ENCODE measurements at places on chromosomes 12 and 14.

GRCh38 chr14:101029668-101030290 lies 126.3 kb upstream of the RTL1 start:
- no peak for DNase-seq

DNA sequence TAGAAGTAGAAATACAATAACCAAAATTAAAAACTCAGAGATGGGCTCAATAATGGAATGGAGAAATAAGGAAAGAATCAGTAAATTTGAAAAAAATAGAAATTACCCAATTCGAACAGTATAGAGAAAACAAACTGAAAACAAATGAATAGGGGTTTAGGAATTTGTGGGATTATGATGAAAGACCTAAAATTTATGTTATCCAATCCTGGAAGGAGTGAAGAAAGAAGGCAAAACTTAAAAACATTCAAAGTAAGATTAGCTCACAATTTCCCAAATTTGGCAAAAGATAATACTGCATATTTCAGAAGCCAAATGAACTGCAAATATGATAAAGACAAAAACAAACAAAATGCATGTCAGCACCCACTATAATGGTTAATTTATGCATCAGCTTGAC lies 177.1 kb downstream of the CCDC91 start:
- DNase-seq = no peak

DNA sequence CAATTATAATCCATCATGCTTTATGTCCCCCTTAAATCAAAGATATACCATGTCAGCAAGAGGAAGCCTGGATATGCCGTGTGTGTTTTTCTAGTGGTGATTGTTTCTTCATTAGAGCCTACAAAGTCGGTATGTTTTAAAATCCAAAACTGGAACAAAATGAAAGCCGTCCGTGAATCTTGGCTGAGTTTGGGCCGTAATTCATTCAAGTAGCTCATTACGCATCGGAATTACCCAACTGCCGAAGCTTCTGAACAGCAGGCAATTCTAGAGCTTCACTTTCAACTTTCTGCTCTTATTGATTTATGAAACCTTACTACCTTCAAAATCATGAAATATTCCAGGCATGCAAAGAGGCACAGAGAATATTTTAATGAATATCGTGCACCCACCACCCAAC lies 224.7 kb downstream of the AACS start:
- no peak for DNase-seq

DNA sequence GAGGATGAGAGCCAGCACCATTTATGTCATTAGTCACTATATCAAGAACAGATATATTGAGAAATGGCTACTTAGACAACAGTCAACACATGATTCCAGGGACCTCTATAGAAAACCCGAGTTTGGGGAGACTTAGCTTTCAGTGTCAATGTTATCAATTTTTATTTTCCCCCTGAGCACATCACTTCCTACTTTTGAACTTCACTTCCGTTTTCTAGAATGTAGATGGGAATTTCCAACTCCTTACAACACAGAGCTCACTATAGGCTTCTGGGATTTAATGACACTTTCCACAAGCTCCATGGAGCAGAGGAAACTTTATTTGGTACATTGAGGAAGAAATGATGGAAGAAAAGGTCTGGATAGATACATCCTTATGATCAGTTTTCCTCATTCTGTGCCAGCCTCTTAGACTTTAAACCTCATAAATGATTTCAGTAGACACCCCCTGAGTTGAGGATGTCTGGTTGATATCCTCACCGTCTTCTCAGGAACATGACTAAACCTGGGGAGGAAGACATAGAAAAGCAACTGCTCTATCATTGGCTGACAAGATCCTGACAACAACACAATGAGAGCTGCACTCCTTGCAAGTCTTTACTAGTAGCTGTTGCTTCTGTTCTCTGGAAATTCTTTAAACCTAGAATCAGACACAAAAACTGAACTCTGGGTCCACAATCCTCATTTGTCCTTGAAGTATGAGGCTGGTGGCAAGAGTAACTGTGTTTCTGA lies 449.4 kb upstream of the OR4E1 start:
- DNase-seq = no peak

- DNase-seq = no peak
Measured at GRCh38 chr12:56720731-56721151, 4.4 kb downstream of the NACA start.

GRCh38 chr14:95311752-95312151 lies 8.0 kb downstream of the CLMN start:
- no peak for DNase-seq

- DNase-seq = no peak
Measured at GRCh38 chr14:50813544-50813863, 17.5 kb downstream of the NIN start.

- DNase-seq = no peak
Measured at GRCh38 chr12:26767865-26768264, 65.1 kb downstream of the ITPR2 start.

DNA sequence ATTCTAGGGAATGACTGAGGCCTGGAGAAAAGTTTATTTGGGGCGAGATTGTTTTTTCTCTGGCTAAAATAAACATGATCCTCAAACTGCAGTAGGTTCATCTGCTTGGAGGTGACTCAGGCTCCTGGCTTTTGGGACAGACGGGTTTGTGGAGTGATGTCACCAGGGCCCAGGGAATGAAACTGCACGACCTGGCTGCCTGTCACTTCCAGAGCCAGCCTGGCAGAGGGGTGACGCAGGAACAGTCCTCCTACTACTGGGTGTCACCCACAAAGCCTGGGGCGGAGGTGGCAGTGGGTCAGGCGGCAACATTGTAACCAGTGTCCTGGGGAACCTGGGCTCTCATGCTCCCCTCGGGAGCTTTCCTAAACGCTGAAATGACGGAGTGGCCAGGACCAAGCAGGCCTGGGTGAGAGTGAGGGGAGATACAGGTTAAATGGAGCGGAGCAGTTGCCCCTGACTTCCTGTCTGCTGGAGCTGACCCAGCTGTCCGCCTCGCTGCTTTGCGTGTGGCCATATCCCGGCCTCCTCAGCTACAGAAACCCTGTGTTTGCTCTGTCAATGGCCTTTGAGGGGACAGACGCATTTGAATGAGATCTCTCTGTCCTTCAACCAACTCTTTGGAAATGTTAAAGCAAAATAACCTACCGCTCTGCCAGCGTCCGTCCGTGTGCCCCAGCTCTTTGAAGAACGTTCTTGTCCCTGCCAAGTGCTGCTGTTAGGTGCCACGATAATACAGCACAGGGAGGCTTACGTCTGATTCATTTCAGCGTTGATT lies 6.5 kb downstream of the HIP1R start:
- DNase-seq = no peak

GRCh38 chr14:25537846-25538455 lies 488.0 kb upstream of the STXBP6 start:
- no peak for DNase-seq

- DNase-seq = no peak
Measured at GRCh38 chr12:51103977-51104376, 20.6 kb upstream of the CSRNP2 start.

GRCh38 chr12:3882896-3883564 lies 9.8 kb upstream of the PARP11 start:
- no peak for DNase-seq

- DNase-seq = no peak
Measured at GRCh38 chr12:40820794-40821484, 128.7 kb downstream of the CNTN1 start.

DNA sequence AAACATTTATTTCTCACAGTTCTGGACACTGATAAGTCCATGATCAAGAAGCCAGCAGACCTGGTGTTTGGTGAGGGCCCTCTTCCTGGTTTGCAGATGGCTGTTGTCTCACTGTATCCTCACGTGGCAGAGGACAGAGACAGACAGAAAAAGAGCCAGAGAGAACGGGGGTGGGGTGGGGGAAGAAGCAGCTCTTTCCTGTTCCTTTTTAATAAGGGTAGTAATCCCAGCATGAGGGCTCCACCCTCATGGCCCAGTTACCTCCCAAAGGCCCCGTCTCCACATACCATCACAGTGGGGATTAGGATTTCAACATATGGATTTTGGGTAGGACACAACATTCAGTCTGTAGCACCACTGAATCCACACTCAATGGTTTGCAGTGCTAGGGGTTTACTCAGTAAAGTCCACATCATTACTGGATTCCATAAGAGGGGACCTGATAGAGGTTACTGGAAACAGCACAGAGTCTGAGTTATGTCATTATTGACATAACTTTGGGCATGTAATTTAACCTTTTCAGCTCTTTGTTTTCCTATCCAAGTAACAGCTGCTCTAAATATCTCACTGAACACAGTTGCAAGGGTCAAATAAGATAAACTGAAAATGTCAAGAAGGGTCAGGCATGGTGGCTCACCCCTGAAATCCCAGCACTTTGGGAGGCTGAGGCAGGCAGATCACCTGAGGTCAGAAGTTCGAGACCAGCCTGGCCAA lies 53.2 kb downstream of the RPAP3 start:
- no peak for DNase-seq

- DNase-seq = no peak
Measured at GRCh38 chr14:66442953-66443571, 43.1 kb upstream of the CCDC196 start.

DNA sequence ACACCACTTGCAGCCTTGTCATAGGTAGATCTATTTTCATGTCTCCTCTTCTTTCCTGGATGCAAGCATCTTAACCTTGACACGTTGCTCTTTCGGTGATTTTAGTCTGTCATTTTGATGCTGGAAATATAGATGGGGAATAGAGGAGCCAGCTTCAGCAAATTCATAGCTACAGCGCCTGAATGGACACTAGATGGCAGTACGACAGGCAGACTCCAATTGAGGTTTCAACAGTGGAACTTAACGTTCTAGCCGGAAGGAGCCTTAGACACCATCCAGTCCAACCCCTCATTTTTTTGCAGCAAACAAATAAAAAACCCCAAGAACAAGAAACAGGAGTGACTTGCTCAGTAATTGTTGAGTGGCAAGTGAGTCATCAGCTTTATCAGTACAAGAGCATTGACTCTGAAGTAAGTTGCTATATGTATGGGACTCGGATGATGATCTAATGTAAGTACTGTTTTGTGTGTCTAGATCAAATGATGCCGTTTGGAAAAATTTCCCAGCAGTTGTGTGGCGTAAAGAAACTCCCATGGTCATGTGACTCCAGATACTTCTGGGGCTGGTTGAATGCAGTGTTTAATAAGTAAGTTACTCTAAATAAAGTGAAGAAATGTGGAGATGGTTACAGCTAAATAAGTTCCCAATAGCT lies 9.0 kb downstream of the DMAC2L start:
- DNase-seq = no peak

GRCh38 chr12:63302269-63302940 lies 151.4 kb upstream of the AVPR1A start:
- DNase-seq = no peak

DNA sequence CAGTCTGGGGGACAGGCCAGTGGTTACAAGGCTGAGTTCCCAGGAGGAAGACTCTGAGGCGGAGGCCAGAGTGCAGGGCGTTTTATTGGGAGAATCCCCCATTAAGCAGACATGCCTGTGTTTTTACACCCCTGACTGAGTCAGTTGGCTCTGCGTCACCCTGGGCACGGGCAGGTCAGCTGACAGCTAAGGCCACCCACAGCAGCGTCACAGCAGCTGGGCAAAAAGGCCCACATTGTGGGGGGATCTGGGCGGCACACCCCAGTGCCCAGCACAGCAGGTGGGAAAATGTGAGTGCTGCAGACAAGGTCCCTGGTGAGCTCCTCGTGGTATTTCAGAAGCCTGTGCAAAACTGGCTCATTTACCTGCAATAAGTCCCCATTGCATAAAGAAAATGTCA lies 184.7 kb downstream of the AACS start:
- no peak for DNase-seq

- DNase-seq = no peak
Measured at GRCh38 chr14:43168371-43168925, 1338.6 kb downstream of the FSCB start.

GRCh38 chr14:101325319-101325718 lies 236.0 kb upstream of the DIO3 start:
- no peak for DNase-seq

- DNase-seq = no peak
Measured at GRCh38 chr14:89078021-89078795, 253.8 kb downstream of the TTC8 start.

GRCh38 chr12:109432842-109433304 lies 44.2 kb downstream of the KCTD10 start:
- peak; percentile 84 for DNase-seq

- DNase-seq = no peak
Measured at GRCh38 chr14:94051779-94052178, 25.6 kb downstream of the OTUB2 start.

DNA sequence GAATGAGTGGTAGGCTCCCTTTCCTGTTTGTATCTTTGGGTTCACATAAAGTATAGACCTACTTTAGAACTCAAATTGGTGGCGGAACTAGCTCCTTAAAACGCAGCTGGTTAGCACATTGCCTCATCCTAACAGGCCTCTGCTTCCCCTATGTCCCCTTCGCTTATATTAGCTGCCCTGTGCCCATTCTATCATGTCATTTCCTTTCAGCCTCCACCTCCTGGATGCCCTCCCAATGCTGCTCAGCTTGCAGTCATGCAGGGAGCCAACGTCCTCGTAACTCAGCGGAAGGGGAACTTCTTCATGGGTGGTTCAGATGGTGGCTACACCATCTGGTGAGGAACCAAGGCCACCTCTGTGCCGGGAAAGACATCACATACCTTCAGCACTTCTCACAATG lies 3.5 kb downstream of the DAZAP2 start:
- DNase-seq = no peak

GRCh38 chr12:4454315-4454860 lies 8.8 kb upstream of the FGF6 start:
- no peak for DNase-seq

GRCh38 chr14:67729072-67729885 lies 27.6 kb downstream of the RDH12 start:
- DNase-seq = no peak

DNA sequence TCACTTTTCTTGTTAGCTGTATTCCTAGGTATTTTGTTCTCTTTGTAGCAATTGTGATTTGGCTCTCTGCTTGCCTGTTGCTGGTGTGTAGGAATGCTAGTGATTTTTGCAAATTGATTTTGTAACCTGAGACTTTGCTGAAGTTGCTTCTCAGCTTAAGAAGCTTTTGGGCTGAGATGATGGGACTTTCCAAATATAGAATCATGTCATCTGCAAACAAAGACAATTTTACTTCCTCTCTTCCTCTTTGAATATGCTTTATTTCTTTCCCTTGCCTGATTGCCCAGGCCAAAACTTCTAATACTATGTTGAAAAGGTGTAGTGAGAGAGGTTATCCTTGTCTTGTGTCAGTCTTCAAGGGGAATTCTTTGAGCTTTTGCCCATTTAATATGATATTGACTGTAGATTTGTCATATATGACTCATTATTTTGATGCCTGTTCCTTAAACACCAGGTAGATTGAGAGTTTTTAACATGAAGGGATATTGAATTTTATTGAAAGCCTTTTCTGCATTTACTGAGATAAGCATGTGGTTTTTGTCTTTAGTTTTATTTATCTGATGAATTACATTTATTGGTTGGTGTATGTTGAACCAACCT lies 26.7 kb downstream of the CLECL1 start:
- DNase-seq = no peak

DNA sequence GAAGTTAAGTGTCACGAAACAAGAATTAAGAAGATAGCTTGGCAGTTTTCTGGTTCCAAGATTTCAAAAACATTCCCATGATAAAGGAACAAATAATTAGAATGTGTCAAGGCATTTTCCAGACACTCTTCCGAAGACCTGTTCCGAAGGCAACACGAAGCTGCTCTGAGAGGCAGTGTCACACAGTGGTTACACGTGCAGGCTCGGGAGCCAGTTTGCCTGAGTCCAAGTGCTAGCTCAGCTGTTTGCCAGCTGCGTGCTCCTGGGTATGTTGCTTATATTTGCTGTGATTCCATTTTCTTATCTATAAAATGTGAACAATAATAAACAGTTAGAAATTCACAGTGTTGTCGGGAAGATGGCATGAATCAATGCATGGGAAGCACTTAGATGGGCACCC lies 217.9 kb upstream of the GRIP1 start:
- no peak for DNase-seq

- no peak for DNase-seq
Measured at GRCh38 chr14:69540654-69541335, 33.9 kb downstream of the CCDC177 start.
